Endodermal cell (in vitro differentiated cells): ENCODE measurements at places on chromosomes 12 and 14. TPM values are rescaled to one million over a fixed set of nuclear protein-coding genes. Genes with fewer than 3 reads are reported as not detected.

- peak; percentile 71 for DNase-seq
These were observed 249.0 kb downstream of the AACS start for GRCh38 chr12:125314051-125314755.

DNA sequence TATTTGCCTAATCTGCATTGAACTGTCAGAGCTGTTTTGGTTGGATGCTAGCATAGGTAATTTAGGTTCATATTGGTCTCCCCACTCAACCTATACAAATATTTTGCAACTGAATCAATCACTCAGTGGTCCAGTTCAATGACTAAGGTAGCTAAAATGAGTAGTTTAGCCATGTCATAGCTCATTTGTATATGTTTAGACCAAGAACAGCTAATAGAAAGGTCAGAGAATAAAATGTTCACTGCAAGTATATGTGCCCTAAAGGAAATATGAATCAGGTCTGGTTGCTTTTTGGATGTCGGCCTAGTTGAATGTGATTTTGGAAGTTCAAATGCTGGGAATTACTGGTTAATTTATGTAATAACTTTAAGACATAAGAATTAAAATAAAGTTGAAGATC, 883.9 kb downstream of the LRFN5 start:
- no peak for DNase-seq

C12orf42 gene
- total RNA-seq, result 0.27 TPM in 1 of 2 replicates, not detected in the other

DNA sequence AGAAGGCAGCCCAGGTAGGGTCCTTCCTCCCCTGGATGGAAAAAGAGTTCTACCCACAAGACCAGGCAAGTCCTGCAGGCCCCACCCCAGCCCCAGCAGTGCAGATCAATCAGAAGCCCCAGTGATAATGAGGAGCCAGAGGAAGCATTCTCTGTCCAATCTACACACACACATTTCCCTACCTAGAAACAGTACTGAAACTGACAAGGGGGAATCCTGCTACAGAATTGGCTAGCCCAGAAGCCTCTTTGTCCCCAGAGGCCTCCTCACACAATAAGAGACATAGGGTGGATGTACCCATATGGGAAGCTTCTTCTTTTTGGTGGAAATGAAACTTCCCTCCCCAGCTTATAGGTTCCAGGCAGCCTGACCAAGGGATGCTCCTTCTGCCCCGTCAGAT, 9.9 kb downstream of the FSCB start:
- DNase-seq, result no peak

PLEKHG7 gene
- total RNA-seq, result not detected in 2 replicates
